ENCODE measurements at places on chromosomes 5 and 9.

DNA sequence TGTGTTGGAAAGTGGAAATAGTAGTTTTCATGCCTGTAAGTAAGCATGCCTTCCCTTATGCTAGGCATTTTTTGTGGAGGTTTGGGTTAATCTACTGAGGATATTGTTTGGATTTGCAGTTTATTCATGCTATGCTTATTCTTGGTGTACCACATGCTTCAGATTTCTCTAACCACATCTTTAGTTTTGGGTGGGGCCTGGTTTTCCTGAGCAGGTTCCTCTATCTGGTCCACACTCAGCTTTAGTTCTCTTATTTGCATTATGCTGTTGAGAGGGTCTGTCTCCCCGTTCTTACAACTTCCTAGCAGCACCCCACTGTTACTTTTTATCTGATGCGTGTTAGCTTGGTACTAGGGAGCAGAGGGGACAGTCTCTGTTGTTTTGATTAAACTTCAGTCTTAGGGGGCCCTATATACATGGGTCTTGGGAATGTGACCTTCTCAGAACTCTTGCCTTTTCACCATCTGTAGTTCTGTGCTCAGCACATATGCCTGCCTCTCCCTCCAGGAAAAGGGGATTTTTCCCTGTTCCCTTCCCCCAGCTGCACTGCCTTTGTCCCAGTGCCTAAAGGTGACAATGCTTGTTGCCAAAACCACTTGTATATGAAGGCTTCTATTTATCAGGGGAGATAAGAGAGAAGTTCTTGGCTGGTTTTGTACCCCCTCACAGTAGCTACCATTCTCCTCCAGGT, 10.0 kb upstream of the CAMK4 start:
- H3K36me3 ChIP-seq: no peaks in the 10 kb centered on the region
- no peaks in the 10 kb centered on the region for H3K4me1 ChIP-seq
- no peak for DNase-seq
- H3K4me3 ChIP-seq: no peak overlapping the region
- no peak overlapping the region for H3K27ac ChIP-seq
- H3K27me3 ChIP-seq: no peaks in the 10 kb centered on the region

DNA sequence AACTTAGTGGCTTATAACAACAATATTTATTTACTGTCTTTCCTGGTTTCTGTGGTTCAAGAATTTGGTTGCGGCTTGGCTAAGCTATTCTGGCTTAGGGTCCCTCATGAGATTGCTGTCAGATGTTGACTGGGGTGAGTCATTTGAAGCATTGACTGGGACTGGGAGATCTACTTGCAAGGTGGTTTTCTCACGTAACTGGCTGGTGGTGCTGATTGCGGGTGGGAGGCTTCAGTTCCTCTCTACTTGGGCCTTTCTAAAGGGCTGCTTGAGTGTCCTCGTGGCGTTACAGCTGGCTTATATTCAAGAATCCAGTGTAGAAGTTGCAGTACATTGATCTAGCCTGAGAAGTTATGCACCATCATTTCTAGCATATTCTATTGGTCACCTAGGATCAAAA, 218.5 kb upstream of the ELAVL2 start:
- no peaks in the 10 kb centered on the region for H3K27me3 ChIP-seq
- no peak for DNase-seq
- H3K27ac ChIP-seq: no peak overlapping the region
- H3K36me3 ChIP-seq: no peaks in the 10 kb centered on the region
- H3K4me1 ChIP-seq: no peaks in the 10 kb centered on the region
- H3K4me3 ChIP-seq: no peak overlapping the region

DNA sequence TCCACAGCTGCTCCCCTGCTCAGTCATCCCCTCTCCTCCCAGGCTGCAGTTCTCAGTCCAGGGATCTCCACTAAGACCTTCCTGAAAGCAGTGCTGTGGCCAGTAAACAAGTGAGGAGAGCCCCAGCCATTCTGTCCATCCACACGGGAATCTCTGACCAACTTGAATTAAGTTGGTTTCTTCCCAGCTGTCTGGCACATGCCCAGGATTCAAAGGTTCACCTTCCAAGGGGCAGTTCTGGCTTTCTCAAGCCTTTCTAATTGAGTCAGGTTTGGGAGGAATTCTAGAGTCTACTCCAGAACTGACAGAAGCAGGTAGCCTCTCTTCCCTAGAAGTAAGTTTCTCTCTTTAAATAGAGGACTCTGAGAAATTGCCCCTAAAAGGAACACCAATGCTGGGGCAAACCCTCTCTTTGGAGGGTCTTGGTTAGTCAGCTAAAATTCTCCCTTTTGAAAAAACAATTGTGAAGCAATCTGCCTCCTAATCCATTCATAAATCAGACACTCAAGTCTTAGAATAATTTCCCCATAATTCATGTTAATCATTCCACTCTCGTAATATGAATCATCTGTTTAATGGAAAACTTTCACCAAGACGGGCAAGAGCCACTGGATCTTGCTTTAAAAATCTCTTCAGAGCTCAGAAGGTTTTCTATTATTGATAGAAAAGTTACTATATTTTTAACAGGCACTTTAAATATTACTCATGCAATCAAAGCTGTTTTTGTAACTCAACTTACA, 133.8 kb downstream of the SPOCK1 start:
- no peaks in the 10 kb centered on the region for H3K27me3 ChIP-seq
- no peak overlapping the region for H3K4me3 ChIP-seq
- no peaks in the 10 kb centered on the region for H3K4me1 ChIP-seq
- no peak overlapping the region for H3K27ac ChIP-seq

- H3K4me1 ChIP-seq: no peaks in the 10 kb centered on the region
- no peaks in the 10 kb centered on the region for H3K36me3 ChIP-seq
- no peaks in the 10 kb centered on the region for H3K27me3 ChIP-seq
- no peak overlapping the region for H3K4me3 ChIP-seq
- no peak overlapping the region for H3K27ac ChIP-seq
Observed at GRCh38 chr5:59321642-59322041, 571.9 kb downstream of the PDE4D start.

GRCh38 chr5:17019324-17019723, 83.2 kb upstream of the MYO10 start:
- no peaks in the 10 kb centered on the region for H3K36me3 ChIP-seq
- DNase-seq: no peak
- H3K4me1 ChIP-seq: no peaks in the 10 kb centered on the region
- H3K4me3 ChIP-seq: no peak overlapping the region

DNA sequence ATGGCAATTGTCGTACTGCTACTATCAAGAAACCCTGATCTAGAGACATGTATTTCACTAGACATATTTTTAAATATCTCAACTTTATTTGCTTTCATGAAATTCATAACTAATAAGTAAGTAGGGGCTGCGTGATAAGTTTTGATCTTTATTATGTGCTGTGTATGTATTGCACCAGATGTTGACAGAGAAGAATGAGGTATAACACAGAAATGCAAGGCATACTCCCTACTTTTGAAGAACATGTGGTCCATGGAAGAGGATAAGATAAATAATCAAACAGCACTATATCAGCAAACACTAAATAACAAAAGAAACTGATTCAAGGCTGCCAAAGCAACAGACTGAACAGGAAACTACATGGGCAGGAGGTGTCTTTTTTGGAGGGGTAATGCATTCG, 60.9 kb downstream of the FREM1 start:
- H3K36me3 ChIP-seq: no peaks in the 10 kb centered on the region
- DNase-seq: no peak
- no peak overlapping the region for H3K4me3 ChIP-seq
- no peak overlapping the region for H3K27ac ChIP-seq
- peaks cover 10% of the 10 kb centered on the region for H3K27me3 ChIP-seq

GRCh38 chr5:126143622-126144021, 279.6 kb upstream of the GRAMD2B start:
- no peak for DNase-seq
- no peak overlapping the region for H3K4me3 ChIP-seq
- no peak overlapping the region for H3K27ac ChIP-seq
- no peaks in the 10 kb centered on the region for H3K4me1 ChIP-seq

DNA sequence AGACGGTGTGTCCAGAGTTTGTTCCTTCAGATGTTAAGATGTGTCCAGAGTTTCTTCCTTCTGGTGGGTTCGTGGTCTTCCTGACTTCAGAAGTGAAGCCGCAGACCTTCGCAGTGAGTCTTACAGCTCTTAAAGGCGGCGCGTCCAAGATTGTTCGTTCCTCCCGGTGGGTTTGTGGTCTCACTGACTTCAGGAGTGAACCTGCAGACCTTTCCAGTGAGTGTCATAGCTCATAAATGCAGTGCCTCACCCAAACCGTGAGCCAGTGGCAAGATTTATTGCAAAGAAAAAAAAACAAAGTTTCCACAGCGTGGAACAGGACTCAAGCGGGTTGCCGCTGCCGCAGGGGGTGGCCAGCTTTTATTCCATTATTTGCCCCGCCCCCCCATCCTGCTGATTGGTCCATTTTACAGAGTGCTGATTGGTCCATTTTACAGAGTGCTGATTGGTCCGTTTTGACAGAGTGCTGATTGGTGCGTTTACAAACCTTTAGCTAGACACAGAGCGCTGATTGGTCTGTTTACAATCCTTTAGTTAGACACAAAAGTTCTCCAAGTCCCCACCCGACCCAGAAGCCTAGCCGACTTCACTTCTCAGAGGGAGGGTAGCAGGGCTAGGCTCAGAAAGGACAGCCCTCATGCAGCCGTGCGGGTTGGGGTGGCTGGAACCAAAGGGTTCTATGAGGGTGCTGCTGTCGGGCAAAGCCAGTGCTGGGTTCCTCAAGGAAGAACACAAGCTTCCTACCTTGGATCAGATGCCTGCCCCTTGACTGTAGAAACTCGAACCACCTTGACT, 9.1 kb upstream of the RNF130 start:
- H3K27me3 ChIP-seq: no peaks in the 10 kb centered on the region
- DNase-seq: peak; percentile 27
- no peaks in the 10 kb centered on the region for H3K36me3 ChIP-seq
- H3K4me1 ChIP-seq: no peaks in the 10 kb centered on the region

- DNase-seq: peak; percentile 17
- no peaks in the 10 kb centered on the region for H3K4me1 ChIP-seq
- H3K36me3 ChIP-seq: no peaks in the 10 kb centered on the region
- no peaks in the 10 kb centered on the region for H3K27me3 ChIP-seq
Observed at GRCh38 chr5:149434162-149435014, 55.3 kb upstream of the IL17B start.

DNA sequence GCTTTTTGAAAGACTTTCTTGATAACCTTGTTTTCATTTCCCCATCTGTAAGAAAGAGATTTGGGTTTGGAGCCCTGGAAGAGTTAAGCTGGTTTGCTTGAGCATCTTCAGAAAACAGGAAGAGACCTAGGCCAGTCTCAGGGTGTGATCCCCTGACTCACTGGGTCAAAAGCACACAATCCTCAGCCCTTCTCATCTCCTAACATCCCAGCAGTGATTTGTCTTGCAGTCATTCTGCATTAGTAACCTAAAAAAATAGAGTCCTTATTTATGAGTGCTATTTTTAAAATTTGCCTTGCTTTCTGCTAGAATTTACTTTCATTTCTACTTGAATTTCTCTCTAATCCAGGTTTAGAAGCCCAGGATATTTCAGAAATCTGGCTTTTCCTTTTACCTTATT, 16.4 kb upstream of the ARSB start:
- H3K27ac ChIP-seq: no peak overlapping the region
- H3K4me1 ChIP-seq: no peaks in the 10 kb centered on the region
- DNase-seq: no peak
- H3K4me3 ChIP-seq: no peak overlapping the region
- H3K36me3 ChIP-seq: no peaks in the 10 kb centered on the region

DNA sequence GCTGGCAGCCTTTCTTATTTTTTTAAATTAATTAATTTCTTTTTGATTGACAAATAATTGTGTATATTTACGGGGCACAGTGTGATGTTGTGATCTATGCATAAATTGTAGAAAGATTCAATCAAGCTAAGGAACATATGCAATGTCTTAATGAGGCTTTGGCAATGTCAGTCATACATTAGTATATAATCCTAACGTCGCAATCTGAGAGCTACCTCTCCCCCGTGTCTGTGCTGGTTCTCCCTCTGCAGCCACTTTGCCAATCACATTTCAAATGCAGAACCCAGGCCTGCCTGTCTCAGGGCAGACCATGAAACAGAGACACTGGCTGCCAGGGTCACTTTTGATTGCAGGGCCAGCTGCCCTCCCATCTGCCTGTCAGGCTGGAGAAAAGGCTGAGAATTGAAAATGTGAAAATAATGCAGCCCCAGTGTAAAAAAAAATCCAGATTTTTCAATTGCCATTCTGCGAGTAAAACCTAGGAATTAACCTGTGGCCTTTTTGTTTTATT, 56.3 kb downstream of the SLC24A2 start:
- DNase-seq: no peak
- H3K27me3 ChIP-seq: no peaks in the 10 kb centered on the region
- no peaks in the 10 kb centered on the region for H3K4me1 ChIP-seq
- H3K27ac ChIP-seq: no peak overlapping the region

DNA sequence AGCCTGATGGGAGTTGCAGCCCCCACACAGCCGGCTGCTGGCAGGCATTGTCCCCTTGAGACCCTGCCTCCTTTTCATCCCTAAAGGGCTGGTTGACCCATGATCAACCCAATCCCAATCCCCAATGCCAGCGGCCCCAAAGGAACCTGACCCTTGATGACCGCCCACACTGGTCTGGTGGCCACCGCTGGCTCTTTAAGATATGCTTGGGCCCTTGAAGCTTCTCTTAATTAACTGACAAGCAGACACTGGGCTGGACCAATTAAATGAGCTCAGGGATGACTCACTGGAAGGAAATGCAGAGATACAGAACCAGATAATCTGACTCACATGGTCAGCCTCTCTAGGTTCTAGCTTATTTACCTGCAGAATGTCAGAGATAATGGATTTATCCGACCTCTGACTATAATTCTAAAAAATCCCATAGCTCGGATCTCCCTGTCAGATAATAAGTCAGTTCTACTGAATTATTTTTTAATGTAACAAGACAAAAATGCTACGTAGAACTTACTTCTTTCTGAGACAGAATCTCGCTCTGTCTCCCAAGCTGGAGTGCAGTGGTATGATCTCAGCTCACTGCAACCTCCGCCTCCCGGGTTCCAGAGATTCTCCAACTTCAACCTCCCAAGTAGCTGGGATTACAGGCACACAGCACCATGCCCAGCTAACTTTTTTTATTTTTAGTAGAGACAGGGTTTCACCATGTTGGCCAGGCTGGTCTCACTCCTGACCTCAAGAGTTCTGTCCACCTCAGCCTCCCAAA, 11.1 kb upstream of the MLANA start:
- no peaks in the 10 kb centered on the region for H3K27me3 ChIP-seq
- no peaks in the 10 kb centered on the region for H3K4me1 ChIP-seq
- DNase-seq: no peak
- no peaks in the 10 kb centered on the region for H3K36me3 ChIP-seq
- H3K4me3 ChIP-seq: no peak overlapping the region
- H3K27ac ChIP-seq: no peak overlapping the region

DNA sequence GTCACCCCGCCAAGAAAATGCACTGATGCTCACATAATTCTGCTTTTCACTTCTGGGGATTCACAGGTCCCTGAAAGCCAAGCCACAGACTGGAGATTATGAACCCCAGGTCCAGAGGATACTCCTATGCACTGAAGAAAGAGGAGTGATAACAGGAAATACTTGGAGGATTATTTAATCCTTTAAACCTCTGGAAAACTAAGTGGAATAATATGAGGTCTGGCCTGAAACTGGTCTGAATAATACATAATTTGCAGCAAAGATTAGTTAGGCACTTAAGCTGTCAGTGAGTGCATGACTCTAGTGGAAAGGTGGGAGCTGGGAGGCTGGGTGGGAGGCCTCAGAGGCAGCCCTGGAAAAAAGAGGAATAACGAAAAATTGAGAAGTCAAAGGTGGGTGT, 45.7 kb downstream of the MARCHF3 start:
- no peaks in the 10 kb centered on the region for H3K36me3 ChIP-seq
- no peaks in the 10 kb centered on the region for H3K27me3 ChIP-seq
- peaks cover 73% of the 10 kb centered on the region for H3K4me1 ChIP-seq
- H3K4me3 ChIP-seq: no peak overlapping the region
- peak overlapping the region; percentile 14 for H3K27ac ChIP-seq

- H3K4me1 ChIP-seq: peaks cover 7% of the 10 kb centered on the region
- no peak for DNase-seq
- H3K27ac ChIP-seq: no peak overlapping the region
- no peaks in the 10 kb centered on the region for H3K27me3 ChIP-seq
- H3K36me3 ChIP-seq: no peaks in the 10 kb centered on the region
- no peak overlapping the region for H3K4me3 ChIP-seq
Observed at GRCh38 chr9:70569070-70569772, 154.8 kb upstream of the KLF9 start.

All from B cell (primary cell).